Kidney tubule cell (primary cell): ENCODE measurements at places on chromosomes 1 and 21.

DNA sequence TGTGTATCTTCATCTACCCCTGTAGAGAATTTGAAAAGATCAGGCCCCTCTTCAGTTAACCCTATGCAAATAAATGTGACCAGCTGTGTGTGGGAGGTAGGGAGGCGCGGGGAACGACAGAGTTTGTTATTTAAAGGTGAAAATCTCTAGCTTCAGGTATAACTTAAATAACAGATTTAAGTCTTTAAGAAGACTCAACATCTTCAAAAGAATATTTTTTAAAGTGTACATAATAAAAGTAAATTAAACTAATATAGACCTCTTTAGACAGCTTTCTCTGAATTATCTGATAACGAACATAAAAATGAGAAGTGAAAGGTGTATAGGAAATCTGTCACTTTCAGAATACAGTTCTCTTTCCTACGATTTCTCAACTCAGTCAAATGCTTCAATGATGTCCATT is 16.0 kb downstream of the ANGPTL3 start:
- no peak for DNase-seq

DNA sequence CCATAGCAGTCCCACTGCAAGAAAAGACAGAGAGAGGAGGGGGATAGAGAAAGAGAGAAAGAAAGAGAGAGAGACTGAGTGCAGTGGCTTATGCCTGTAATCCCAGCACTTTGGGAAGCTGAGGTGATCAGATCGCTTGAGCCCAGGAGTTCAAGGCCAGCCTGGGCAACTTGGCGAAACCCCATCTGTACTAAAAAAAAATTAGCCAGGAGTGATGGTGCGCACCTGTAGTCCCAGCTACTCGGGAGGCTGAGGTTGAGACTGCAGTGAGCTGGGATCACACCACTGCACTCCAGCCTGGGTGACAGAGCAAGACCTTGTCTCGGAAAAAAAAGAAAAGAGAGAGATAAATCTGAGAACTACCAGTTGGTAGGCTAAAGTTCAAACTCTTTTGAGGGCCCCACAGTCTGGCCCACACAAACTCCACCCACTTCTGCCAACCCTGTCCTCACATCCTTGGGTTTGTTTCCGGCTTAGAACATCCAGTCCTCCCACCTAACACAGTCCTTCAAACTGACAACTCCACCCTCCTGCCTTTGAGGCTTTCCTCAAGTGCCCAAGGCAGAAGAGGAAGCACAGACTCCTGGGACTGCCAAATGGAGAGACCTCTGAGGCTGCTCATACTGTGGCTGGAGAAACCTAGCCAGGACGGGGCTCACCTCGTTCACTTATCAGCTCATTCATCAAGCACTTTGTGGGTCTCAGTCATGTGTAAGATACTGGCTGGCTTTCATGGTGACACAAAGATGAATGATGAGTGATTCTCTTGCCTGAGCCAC is 20.1 kb downstream of the TFAP2E start:
- DNase-seq: no peak

DNA sequence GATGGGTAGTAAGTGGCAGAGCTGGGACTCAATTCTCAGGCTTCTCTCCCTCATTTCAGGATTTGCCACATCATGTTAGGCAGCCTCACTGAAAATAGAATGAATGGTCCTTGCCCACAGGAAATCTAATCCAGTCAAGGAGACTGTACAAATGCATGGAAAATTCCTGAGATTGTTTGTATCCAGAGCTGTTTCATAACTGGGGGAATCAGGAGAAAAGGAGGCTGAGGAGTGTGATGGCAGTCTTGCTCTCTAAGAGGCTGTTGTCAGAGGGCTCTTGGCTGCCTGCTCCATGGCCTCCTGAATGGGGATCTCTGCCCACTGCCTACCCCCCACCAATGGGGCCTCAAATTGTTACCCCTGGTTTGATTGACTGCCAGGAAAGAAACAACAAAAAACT is 141.9 kb upstream of the TNR start:
- DNase-seq: no peak

DNA sequence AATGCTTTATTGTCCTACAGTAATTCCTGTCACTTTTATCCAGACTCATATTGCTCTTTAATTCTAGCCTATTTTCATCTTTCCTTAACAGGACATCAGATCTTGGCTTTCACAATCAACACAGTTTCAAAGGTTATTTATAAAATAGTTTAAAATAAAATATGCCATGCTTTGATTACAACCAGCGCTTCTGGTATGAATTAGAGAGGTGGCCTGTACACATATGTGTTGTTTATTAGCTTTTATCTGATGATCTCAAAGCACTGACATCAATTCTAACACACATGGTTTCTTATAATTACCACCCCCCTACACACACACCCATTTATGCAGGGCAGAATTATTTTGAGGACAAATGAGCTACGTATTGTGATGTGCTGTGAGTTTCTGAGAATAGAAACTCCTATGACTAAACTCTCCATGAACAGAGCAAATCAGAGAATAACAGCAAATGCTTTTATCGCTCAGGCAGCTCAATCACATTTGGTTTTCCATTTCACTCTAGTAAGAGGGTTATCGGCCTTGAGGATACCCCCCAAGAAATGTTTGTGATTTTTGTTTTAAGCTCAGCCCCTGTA is 18.0 kb downstream of the CD247 start:
- DNase-seq: no peak

GRCh38 chr1:151553659-151554058 is 13.6 kb downstream of the TUFT1 start:
- DNase-seq: peak; percentile 74

- no peak for DNase-seq
These were observed 42.3 kb upstream of the PWP2 start for GRCh38 chr21:44064852-44065403.

- no peak for DNase-seq
These were observed 268.9 kb downstream of the TGFB2 start for GRCh38 chr1:218614031-218614430.

DNA sequence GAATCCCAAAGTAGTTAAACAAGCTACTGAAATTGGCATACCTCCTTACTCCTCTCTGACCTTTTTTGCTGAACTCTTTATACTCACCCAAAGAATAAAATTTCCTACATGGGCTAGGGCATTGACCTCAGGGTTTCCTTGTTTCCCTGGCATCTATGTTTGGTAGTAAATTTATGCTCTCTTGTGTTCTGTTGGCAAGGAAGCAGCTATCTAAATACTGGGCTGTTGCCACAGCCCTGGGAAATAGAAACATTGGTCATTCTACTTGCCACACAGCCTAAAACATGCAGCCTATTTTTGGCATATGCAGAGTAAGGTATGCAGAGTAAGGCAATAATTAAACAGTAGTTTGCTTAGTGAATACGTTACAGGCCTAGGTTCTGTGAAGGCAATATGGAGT is 351.4 kb downstream of the HLX start:
- peak; percentile 66 for DNase-seq
